ENCODE measurements at places on chromosomes 5 and 9.

GRCh38 chr9:34370335-34370969 is 6.2 kb downstream of the MYORG start:
- DNase-seq, result no peak

DNA sequence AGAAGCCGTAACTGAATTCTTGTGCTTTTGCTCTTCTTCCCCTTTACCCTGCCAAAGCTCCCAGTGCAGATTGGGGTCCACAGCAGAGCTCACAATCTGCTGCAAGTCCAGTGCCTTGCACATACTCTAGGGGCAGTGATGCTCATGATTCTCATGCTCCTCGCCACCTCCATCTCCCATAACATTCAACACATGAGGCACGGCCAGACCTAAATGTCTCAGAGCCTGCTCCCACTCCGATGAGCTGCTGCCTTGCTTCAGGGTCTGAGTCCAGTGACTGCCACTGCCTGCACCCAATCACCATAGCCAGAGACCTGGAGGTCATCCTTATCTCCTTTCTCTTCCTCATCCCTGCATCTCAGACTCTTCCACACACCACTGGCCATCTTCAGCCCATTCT is 10.5 kb downstream of the CSF1R start:
- DNase-seq, result no peak

DNA sequence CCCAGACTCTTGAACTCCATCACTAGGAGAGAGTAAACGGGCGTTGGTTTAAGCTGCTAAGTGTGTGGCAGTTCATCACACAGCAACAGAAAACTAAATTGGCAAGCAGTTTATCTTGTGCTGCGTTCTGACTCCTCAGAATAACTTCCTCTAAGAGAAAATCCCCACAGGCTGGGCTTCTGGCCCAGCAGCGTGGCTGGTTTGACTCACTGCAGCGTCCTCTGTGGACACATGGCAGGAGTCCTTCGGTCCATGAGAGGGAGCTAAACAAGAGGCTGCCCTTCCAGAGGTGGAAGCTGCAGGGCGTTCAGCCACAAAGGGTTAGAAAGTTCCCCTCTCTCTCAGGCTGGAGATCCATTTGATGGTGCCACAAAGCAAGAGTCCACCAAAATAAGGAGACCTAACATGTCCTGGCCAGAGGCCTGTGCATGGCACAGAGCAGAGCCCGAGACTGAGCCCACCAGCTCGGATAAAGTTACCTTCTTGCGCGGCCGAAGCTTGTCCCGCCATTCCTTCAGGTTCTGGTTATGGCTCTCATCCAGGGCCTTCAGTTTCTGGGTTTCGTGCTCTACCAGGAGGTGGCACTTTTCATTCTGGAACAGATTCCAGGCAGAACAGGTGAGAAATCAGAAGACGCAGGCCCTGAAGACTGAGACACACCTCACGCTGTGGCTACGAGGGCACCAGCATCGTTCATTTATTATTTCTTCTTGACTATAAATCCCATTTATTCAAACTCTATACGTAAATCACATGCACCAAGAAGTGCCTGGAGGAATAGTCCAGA is 46.2 kb upstream of the FBXW11 start:
- no peak for DNase-seq

DNA sequence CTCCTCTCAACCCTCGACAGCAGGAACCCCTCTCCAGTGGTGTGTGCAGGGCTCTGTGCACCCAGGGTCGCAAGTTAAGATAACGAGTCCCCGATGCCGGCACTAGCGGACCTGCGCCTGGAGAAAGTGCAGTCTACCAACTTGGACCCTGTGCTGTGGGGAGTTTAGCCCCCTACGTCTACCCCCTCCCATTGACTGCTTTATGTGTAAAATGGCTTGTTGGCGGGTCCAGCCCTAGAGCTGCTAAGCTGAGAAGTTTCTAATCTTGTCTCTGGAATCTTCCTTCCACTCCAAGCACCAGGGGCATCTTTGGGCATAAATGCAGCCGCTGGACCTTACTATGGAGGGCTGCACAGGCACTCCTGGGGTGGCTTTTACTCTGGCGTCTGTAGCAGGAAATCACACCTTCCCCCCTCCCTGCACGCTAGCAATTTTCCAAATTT is 7.1 kb upstream of the PITX1 start:
- DNase-seq, result no peak

DNA sequence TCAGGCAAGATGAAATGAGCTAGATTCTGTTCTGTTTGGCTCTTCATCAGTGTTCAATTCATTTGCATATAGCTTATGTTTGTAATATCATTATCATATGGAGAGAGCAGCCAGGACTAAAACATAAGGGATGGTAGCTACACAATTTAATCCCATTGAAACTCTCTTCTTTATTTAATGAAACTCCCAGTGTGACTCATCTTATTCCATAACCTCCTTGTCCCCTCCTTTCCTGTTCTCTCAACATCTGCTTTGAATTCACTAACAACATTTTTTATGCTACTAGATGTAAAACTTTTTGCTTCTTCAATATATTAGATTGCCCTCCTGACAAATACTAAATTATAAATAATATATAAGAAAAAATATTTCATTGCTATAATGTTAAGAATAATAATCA is 1823.4 kb downstream of the MAT2B start:
- DNase-seq, result no peak

DNA sequence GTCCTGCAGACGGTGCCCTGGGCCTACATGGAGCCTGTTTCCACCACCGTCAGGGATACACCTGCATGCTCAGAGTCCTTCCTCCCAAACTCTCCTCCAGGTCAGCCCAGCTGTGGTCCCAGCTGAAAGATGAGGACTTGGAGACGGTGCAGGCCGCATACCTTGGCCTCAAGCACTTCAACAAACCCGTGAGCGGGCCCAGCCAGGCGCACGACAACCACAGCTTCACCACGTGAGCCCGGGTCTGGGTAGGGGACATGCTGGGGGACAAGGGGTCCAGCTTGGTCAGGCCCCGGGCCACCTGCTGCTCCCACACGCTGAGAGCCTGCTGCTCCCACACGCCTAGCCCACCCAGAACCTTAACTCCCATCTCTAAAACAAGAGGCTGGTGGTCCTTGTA is 16.6 kb upstream of the CARD19 start:
- no peak for DNase-seq

- DNase-seq, result no peak
Observed at GRCh38 chr9:109314011-109314531, 6.8 kb downstream of the EPB41L4B start.

DNA sequence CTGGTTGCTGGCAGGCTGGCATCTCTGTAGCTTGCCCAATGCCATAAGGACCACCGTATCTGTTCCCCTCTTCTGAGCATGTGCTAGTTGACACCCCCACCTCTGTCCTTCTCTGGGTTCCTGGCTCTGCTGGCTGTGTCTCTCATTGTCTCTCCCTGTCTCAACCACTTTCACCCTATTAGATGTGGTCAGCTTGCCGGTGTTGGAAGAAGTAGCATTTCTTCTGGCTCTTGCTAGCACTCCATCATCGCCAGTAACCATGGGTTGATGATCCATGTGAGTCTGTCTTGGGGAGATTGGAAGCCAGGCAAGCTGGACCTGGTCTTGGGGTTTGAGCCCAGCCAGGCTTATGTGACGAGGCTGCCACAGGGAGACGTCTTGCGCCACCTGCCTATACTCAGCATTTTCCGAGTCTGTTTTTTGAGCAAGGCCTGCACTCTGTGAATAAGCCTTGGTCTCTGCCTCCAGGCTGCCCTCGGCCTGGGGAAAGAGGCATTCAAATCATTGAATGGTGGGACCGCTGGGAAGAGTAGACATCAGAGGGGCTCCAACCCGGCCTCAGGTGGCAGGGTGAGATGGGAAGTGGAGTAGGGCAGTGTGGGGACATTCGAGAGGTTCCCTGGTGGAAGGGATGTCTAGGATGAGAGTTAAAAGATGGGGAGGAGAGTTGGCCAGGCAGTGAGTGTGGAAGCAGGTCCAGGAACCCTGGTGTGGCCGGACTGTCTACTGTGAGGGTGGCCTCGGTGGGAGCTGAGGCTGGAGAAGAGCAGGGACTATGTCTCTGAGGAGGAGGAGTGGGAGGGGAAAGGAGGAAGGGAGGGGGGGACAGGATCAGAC is 74.3 kb downstream of the ZNF618 start:
- no peak for DNase-seq

GRCh38 chr9:96566498-96567202 is 53.0 kb downstream of the CDC14B start:
- DNase-seq, result peak; percentile 54

- peak; percentile 74 for DNase-seq
Observed at GRCh38 chr9:36765468-36766341, 193.0 kb downstream of the MELK start.

GRCh38 chr9:127540664-127541041 is 71.4 kb upstream of the STXBP1 start:
- no peak for DNase-seq

DNA sequence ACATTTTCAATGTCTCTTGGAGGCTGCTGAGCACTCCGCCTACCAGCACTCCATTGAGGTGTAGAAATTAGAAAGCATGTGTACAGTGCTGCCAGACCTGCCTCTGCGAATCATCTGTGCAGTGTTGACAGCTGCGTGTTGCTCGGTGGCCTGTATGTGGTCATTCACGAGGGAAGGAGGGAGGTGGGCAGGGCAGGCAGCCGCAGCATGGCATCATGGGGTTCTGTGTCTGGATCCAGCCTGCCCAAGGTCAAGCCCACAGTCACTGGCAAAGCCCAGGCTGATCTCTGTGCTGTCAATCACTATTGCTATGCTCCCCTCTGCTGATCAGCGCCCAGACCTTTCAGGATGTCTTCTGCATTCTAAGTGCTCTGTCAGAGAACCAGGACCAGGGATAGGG is 8.0 kb upstream of the PDZD2 start:
- no peak for DNase-seq

- DNase-seq, result no peak
Observed at GRCh38 chr9:80085668-80086067, 513.9 kb downstream of the TLE4 start.

- no peak for DNase-seq
Observed at GRCh38 chr9:17970277-17970676, 391.4 kb downstream of the SH3GL2 start.

DNA sequence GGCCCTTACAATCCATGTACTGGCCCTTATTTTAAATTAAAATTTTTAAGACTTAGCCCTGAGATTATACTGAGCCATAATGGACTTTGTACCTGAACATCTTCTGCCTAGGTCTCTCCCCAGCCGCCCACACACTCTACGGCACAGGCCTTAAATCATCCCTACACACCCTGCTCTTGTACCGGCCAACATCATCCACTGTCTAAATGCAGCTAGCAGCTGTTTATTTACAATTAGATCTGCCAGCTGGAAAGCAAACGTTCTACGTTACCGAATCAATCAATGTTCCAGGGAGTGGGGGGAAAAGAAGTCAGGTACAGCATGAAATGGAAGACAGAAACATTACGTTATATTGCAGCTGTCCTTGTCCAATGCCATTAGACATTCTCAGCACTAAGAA is 88.4 kb upstream of the GRAMD2B start:
- no peak for DNase-seq

GRCh38 chr5:79005151-79005550 is 20.0 kb upstream of the ARSB start:
- no peak for DNase-seq

DNA sequence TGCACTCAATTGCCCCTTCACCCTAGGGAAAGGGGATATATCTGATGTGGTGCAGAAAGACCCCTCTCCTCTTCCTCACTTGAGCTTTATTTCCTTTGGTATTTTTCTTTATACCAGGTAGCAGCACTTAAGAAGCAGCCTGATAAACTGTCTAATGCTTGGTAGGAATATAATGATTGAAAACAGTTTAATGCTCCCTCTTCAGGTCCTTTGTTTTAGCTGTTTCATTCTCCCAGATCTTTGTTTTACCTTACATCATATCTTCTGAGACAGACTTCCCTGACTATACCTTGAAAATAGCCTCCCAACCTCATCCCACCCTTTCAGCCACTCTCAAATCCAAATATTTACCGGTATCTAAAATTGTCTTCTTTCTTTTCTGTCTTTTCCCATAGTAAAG is 87.9 kb downstream of the NUDT12 start:
- DNase-seq, result no peak

DNA sequence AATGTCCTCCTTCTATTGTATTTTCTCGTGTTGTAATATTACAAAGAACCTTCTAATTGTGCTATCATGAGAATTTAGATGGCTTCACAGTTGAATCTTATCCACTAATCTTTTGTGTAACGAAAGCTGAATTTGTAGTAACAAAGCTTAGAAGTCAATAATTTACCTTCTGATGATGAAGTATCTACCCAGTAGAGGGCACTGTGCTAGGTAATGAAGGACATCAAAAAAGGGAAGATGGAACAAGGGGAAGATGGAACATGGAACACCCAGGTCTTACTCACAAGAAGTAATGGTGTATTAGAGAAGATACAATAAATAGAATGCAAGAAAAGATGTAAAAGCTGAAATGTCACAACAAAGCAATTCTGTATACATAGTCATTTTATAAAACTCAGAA is 131.0 kb upstream of the CCNG1 start:
- no peak for DNase-seq

- no peak for DNase-seq
Observed at GRCh38 chr9:1083325-1083913, 33.3 kb downstream of the DMRT2 start.

GRCh38 chr5:52846182-52846842 is 58.6 kb downstream of the ITGA1 start:
- DNase-seq, result no peak

- DNase-seq, result no peak
Observed at GRCh38 chr5:133245191-133246052, 193.6 kb downstream of the HSPA4 start.

- DNase-seq, result no peak
Observed at GRCh38 chr5:141528291-141528984, 39.6 kb downstream of the PCDHGC5 start.

DNA sequence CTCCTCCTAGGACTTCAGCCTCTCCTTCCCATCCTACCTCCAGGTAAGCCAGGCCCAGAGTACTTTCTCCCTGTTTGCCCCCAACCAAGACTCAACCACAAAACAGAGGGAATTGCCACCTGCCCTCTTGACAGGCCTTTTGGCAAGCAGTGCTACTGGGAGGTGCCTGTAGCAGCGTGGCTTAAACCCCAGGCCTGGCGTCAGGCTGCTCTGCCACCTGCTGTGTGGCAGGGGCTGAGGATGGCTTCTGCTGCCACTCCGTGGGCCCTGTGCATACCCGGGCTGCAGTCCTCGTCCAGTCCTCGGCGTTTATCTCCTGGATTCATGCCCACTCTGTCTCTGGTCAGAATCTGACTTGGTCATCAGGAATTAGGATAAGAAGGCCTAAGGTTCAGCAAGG is 163.1 kb downstream of the PAX5 start:
- no peak for DNase-seq
